ENCODE measurements at places on chromosomes 5 and 9.

DNA sequence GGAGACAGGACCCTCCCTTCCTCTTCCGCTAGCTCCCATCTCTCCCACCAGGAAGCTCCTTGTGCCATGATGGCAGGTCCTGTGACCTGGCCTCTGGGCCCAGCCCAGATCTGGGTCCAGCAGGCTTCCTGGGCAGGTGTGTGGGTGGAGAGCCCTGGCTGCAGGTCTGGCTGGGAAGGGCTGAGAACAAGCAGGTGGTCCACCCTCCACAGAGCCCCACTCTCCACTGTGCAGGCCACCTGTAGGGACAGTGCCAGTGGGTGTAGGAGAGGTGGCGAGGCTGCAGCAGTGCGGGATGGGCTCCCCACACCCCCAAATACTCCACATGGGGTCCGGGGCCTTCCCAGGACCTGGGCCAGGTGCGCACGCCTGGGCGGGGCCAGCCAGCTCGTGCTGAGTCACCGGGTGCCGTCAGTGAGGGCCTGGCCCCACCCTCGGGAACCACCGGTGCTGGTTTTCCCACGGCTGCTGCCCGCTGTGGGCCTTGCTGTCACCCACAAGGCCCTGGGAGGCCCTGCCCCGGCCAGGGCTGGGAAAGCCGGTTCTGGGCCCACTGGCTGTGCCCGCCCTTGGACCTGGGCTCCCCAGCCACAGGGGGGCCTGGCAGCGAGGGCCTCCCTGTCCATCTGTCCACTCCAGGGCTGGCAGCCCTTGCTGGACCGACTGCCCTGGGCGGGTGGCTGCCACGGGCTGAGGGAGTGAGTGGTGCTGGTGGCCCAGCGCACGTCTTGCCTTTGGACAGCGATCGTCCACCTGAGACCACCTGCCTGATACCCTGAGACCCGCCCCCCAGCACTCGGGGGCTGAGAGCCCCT is 9.3 kb upstream of the NRARP start:
- DNase-seq = no peak

DNA sequence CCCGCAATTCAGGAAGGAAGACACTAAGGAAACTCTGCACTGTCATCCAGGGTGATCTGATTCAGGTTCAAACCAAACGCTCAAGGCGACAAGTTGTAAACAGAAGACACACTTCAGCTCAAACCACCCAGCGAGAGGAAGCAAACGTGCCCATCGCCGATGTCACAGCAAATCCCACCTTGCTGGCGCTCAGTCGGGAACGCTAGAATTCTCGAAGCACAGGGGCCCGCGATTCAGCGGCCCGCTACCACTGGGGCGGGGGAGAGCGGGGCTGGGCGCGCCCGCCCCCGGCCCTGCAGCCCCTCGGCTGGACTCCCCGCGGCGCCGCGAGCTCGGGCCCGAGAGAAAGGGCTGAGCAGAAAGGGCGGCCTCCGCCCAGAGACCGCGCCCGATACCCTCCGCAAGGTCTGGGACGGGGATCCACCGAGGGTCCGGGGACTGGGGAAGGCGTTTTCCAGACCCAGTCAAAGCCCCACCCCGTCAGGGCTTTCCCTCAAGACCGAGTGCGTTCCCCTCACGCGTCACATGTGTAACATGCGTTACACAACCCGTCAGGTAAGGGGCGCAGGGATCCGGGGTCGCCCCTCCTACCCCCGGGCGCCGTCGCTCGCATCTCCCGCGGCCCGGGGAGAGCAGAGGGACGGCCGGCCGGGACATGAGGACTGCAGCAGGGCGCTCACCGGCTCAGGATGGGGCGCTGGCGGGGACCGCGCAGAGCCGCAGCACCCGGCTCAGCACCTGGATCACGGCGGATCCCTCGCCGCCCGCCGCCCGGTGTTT is 469 bp downstream of the AGTPBP1 start:
- no peak for DNase-seq

- DNase-seq = no peak
Observed at GRCh38 chr5:123571927-123572326, 60.0 kb downstream of the CSNK1G3 start.

- DNase-seq = no peak
Observed at GRCh38 chr9:18910916-18911315, 122.1 kb downstream of the SAXO1 start.

Data from kidney epithelial cell (primary cell).